ENCODE measurements at places on chromosomes 16 and 17.

DNA sequence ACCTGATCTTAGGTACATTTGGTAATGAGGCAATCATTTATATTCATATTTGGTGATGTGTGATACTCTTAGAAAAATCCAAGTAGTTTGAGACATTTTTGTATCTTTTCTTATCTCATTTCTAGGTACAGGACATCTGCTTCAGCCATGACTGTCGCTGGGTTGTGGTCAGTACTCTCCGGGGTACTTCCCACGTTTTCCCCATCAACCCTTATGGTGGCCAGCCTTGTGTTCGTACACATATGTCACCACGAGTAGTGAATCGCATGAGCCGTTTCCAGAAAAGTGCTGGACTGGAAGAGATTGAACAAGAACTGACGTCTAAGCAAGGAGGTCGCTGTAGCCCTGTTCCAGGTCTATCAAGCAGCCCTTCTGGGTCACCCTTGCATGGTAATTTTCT is 312.2 kb downstream of the BCAS3 start:
- no peak overlapping the region for H3K4me3 ChIP-seq
- H3K36me3 ChIP-seq, result peaks cover 16% of the 10 kb centered on the region
- no peaks in the 10 kb centered on the region for H3K27me3 ChIP-seq
- peaks cover 5% of the 10 kb centered on the region for H3K4me1 ChIP-seq
- DNase-seq, result no peak

- DNase-seq, result no peak
- no peaks in the 10 kb centered on the region for H3K36me3 ChIP-seq
These were observed 142.3 kb upstream of the CDH5 start for GRCh38 chr16:66224186-66224585.

DNA sequence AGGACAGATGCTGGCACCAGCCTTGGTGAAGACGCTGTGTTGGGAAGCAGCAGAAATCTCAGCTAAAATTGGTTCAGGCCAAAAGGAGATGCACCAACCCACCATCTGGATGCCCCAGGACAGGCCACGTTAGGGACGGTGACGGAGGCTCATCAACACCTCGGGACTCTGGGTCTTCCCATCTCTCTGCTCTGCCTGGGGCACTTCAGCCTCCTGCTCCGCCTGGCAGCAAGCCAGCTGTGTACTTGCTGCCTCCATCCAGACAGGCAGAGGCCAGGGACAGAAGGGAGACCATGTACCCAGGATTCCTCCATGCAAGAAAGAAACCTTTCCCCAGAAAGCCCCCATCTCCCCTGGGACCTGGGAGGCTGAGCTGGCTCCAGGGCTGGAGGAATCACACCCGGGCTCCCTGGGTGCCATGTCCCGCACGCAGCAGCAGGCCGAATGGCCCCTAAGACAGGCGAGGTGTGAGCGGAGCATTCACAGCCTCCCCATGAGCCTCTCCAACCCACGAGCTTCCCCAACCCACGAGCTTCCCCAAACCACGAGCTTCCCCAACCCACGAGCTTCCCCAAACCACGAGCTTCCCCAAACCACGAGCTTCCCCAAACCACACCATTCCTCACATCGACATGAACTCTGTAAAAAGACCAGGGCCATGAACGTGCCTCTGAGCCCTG is 274.5 kb downstream of the C16orf95 start:
- H3K4me3 ChIP-seq, result no peak overlapping the region
- H3K36me3 ChIP-seq, result no peaks in the 10 kb centered on the region
- peaks cover 10% of the 10 kb centered on the region for H3K4me1 ChIP-seq
- no peak overlapping the region for H3K27ac ChIP-seq

GRCh38 chr17:8875957-8876356 is 8.5 kb upstream of the PIK3R6 start:
- H3K36me3 ChIP-seq, result no peaks in the 10 kb centered on the region
- H3K27me3 ChIP-seq, result peaks cover 5% of the 10 kb centered on the region
- H3K27ac ChIP-seq, result no peak overlapping the region
- H3K4me3 ChIP-seq, result no peak overlapping the region

DNA sequence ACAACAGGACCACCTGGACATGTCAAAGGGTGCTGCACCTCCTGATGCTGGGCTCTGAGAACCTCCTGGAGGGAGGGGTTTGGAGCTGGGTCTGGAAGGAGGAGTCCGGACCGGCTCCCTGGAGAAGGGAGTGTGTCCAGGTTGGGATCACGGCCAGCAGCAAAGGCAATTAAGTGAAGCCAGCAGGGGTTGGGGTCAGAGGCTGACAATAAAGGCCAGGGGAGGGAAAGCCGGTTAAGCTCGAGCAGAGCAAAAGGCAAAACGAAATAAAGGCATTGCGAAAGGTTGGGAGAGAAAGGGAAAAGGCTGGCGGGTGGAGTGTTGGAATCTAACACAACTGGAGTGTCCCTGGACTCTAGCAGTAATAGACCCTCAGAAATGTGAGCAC is 992 bp upstream of the CACNG4 start:
- no peak for DNase-seq
- H3K27me3 ChIP-seq, result peaks cover 68% of the 10 kb centered on the region
- H3K36me3 ChIP-seq, result no peaks in the 10 kb centered on the region
- peak overlapping the region; percentile 86 for H3K4me3 ChIP-seq

- no peak overlapping the region for H3K27ac ChIP-seq
- H3K4me1 ChIP-seq, result peaks cover 11% of the 10 kb centered on the region
- no peaks in the 10 kb centered on the region for H3K36me3 ChIP-seq
- H3K4me3 ChIP-seq, result no peak overlapping the region
These were observed 193.3 kb downstream of the RBFOX3 start for GRCh38 chr17:79417476-79417988.

Data from neural crest cell (in vitro differentiated cells).